ENCODE measurements at places on chromosomes 11 and 22.

DNA sequence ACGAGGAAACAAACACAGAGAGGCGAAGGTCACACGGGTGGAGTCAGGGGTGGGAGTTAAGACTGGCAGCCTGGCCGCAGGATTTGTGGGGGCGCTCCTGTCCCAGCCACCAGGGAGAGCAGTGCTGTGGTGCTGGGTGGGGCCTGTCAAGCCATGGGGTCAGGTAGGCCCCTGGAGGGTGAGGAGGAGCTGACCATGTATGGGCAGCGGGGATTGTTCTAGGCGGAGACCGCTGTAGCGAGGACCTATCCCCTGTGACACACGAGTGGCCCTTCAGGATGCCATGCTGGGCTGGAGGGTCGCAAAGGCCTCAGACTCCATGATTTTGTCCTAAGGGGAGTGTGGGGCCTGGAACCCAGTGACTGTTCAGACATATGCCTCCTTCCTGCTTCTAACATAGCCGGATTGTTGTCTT, 1.6 kb upstream of the RPS19BP1 start:
- no peak for DNase-seq

- peak; percentile 82 for DNase-seq
Measured at GRCh38 chr11:61187505-61188130, 15.7 kb upstream of the PGA3 start.

GRCh38 chr22:37508431-37508992, 10.7 kb downstream of the CARD10 start:
- DNase-seq, result no peak

DNA sequence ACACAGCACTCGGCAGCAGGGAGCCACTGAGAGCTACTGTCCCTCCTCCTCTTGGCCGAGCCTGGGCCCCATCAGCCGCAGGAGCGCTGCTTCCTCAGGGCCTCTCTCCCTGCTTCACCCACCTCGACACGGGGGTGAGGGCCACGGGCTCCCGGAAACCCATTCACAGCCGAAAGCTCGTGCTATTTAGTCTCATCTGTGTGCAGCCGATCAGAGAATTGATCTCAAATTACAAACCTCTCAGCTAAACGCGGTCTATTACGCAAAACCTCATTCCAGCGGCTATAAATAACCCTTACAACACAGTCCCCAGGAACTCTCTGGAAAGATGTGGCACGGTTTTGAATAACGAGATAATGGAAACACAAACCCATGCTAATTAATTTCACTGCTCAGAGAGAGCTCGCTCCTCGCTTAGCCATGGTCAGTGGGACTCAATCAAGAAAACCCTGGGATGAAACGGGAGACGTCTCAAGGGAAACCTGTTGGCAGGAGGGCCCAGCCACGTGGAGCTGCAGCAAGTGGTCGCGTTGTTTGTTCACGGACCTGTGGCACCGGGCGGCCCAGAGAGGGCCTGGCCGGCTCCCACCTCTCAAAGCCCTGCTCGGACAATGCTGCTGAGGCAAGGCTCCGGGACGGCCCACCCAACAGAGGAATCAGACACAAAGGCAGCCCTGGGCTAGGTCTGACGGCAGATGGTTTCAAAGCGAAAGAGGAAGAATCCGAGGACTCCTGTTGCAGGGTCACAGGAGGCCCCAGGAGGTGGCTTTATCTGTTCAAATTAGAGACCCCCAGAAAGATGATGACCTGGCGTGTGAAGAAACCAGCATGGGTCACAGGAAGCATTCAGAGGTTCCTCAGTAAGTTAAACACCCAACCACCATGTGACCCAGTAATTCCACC, 210.5 kb downstream of the CTTN start:
- no peak for DNase-seq

- no peak for DNase-seq
Measured at GRCh38 chr22:24027991-24028390, 16.9 kb downstream of the CABIN1 start.

DNA sequence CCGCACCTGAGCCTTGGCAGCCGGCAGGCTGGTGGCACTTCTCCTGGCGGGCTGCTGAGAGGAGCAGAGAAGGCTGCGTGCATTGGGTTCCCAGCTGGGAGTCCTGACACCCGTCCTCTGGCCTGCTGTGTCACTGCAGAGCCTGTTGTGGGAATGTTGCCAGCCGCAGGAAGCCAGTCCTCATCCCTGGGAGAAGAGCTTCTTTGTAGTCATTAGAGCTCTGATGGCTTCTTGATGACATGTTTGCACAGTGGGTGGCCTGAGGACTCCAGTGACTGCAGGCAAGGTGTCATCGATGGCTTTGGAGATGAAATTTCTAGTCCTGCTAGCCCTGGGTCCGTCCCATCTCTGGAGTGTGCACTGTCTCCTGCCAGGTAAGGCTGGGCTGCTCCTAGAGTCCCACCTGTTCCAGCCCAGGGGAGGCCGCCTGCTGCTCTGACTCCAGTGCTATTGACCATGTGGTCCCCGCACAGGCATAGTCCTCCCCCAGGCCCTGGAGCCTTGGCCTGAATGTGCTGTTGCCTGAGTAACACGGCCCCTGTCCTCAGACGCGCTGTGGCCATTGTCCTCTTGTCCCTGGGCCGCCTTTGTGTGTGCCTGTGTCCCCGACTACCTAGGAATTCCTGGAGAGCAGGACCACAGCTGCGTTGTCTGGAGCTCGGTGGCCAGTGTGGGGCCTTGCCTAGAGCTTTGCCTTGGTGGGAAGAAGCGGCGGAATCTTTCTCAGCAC, 129.2 kb downstream of the CACNA1I start:
- no peak for DNase-seq

GRCh38 chr11:65120831-65121230, 1.1 kb downstream of the FAU start:
- DNase-seq, result no peak

All from iPS-NIHi11 (cell line).